ENCODE measurements at places on chromosomes 7 and 10.

GRCh38 chr10:17169803-17170202 is 31.7 kb downstream of the TRDMT1 start:
- no peak for DNase-seq

DNA sequence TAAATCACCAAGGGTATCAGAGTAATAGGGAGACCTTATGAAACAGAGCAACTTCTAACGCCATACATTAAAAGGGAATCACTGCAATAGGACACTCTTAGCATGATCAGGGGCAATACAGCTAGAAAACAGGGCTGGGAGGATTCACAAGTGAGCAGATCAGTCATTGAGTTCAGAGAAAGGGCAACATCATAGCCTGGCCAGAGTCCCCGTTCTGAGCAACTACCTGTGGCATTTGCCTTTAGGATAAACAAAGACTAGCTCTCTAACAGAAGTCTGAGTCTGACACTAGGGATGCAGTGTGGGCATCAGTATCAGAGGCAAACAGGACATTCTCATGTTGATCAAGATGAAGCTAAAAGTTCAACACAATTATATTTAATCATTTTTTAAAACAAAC is 297.9 kb downstream of the DGKB start:
- no peak for DNase-seq

GRCh38 chr7:8560501-8560900 is 127.1 kb downstream of the NXPH1 start:
- DNase-seq: no peak

GRCh38 chr7:102875700-102876295 is 37.0 kb upstream of the LRRC17 start:
- DNase-seq: peak; percentile 84

- no peak for DNase-seq
Observed at GRCh38 chr7:99768471-99768870, 15.5 kb downstream of the CYP3A4 start.

DNA sequence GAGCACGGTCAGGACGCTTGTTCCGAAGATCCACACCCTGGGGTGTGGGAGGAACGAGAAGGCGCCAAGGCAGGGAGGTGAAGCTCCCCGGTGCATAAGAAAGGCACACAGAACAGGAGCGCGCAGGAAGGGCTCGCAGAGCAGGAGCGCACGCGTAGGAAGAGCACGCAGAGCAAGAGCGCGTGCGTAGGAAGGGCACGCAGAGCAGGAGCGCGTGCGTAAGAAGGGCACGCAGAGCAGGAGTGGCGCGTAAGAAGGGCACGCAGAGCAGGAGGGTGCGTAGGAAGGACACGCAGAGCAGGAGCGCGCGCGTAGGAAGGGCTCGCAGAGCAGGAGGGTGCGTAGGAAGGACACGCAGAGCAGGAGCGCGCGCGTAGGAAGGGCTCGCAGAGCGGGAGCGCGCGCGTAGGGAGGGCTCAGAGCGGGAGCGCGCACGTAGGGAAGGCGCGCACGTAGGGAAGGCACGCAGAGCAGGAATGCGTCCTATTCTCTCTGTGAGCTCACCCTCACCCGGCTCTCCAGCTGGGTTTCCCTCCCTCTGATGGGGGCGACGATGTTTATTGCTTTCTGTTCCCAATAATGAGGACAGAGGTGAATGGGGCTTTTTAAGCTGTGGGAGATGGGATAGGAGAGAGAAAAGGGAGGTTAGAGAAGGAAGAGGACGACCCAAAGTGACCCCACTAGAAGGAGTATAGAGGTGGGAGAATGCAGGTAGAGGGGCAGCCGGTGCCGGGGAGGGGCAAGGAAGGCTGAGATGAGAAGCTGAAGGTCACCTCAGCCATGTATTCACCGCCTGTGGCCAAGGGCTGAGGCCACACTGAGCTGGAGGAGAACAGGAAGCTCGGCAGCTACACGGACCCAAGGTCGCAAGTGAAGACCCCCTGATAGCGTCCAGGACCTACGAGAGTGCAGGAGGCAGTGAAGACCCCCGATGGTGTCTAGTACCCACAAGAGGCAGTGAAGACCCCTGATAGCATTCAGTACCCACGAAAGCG is 423.2 kb downstream of the PTPRN2 start:
- DNase-seq: no peak

GRCh38 chr10:99832439-99832838 is 50.0 kb downstream of the ABCC2 start:
- DNase-seq: no peak

- DNase-seq: no peak
Observed at GRCh38 chr7:112437072-112437471, 13.2 kb upstream of the IFRD1 start.

- no peak for DNase-seq
Observed at GRCh38 chr10:49613165-49613881, 514 bp upstream of the CHAT start.
